ENCODE measurements at places on chromosomes 6 and 20.

DNA sequence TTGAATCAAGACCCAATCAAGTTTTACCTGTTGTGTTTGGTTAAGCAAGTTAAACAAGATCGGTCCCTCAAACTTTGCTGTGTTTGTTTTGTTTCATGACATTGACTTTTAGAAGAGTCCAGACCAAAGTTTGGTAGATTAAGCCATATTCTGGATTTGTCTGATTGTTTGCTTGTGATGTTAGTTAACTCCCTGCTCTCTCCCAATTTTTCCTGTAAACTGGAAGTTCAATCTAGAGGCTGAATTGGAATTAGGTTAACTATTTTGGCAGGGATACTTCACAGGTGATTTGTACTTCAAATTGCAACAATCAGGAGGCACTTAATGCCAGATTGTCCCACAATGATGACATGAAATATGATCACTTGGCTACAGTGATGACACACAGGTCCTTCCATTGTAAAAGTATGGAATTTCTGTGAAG is 13.6 kb upstream of the SH3BGRL2 start:
- DNase-seq, result no peak

DNA sequence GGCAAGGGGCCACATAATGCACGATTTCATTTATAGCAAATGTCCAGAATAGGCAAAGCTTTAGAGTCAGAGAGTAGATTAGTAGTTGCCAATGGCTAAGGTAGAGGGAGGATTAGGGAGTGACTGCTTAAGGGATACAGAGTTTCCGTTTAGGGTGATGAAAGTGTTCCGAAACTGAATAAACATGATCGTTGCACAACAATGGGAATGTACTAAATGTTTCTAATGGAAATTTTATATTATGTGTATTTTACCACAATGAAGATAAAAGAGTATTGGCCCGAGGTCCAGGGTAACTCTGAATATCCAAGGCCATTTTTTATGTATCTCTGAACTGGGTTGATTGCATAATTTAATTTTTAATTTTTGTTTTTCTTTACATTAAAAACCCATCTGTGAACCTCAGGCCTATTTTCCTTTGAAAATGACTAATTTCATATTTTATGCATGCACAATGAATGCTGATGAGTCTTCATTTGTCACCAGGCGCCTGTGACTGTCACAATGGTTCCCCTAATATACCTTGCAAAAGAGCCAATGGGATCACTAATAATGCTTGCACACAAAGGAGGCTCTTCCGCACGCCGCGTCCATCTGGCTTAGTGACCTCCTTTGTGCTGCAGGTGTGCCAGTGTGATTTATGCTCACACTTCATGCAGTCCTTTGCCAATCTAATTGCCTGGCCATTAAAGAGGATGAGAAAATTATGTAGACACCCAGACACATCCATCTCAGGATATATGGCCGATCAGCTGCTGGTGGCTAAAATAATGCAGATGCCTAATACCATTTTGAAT is 612.5 kb downstream of the CDH26 start:
- DNase-seq, result no peak

DNA sequence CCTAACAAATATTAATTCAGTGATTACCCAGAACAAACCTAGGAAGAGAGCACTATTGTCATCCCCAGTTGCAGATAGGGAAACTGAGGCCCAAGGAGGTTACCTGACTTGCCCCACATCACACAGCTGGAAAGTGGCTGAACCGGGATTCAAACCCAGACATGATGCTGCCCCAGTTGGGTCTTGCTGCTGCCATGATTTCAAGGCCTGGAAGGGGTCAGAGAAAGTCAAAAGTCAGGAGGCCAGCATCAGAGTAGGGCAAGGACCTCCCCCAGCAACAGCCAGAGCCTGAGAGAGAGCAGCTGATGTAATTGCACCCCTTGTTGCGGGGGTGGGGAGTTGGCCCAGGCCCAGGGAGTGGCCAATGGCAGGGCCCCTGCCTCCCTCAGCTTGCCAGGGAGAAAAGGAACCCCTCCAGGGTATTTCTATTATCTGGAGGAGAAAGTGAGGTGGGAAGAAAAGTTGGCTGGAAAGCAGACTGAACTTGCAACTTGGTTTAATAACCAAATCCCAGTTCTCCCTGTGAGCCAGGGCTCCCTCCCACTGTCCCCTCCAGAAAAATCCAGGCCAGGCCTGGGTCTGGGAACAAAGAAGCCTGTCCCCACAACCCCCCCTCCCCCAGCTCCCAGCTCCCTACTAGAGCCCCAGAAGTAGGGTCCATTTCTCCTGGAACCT is 83.6 kb downstream of the MRPL14 start:
- no peak for DNase-seq

DNA sequence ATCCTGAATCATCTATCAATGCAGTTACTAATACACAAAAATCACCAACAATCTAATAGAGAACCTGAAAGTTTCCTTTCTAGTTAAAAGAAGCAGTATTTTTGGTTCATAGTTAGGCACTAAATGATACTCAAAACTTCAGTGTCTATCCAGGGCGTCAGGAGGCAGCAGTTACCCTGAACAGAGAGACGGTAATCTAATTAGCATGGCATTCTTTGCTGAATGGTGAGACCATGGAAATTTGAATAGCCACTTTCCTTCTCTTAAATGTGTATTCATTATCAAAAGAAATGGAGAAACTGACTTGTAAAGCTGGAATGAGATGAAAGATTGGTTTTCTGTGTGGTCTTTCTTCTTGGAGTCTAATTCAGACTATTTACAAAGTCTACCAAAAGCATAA is 146.6 kb upstream of the BMP5 start:
- DNase-seq, result no peak

- no peak for DNase-seq
These were observed 62.6 kb upstream of the AKAP12 start for GRCh38 chr6:151176911-151177770.

- no peak for DNase-seq
These were observed 425.2 kb upstream of the OPRM1 start for GRCh38 chr6:153613719-153614455.

DNA sequence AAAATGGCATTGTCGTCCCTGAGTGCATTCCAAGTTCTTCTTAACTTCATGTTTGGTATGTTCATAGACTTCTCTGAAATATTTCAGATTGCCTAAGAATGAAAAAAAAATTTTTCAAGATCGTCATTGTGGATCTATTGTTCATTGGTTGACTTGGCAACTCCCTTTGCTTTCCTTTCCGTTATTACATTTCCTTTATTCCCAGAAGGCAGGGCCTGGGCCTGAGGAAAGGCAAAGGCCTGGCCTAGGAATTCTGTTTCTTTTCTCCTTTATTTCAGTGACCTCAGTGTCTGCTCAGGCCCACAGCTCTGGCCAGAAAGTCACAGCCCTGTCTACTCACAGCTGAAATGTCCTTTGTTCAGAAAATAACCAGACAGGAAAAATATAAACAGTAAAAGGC is 401.6 kb upstream of the PLCB4 start:
- DNase-seq, result no peak

DNA sequence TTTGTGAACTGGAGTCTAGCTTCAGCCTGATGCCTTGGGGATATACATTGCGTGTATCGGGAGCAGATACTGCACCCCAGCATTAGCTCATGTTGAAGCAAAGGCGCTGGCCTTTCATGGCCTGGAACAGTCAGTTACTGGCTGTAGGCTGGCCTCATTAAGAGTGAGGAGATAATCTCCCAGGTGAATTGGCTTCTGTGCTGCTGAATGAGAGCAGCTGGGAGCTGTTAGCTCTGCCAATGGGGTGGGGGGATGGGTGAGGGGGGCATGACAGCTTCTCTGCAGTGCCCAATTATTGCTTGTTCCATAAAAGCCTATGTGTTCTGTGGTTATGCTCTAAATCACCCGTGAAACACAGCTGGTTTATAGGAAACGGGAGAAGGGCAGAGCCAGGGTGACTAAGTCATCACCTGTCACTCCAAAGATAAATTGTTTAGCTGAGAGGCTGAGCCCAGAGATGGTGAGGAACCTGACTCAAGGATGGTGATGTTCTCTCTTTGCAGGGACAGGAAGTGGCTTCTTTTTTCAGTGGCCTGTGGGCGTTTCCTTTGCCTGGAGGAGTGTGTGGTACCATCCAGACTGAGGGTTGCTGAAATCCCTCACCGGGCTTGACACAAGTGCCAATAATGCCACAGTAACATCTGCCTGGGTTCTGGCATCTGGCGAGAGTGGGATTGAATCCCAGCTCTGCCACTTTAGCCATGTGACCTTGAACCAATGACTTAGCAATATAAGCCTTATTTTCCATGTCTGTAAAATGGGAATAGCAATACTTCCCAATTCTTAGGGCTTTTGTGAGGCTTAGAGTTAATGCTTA is 170.8 kb downstream of the BCAS1 start:
- peak; percentile 67 for DNase-seq

DNA sequence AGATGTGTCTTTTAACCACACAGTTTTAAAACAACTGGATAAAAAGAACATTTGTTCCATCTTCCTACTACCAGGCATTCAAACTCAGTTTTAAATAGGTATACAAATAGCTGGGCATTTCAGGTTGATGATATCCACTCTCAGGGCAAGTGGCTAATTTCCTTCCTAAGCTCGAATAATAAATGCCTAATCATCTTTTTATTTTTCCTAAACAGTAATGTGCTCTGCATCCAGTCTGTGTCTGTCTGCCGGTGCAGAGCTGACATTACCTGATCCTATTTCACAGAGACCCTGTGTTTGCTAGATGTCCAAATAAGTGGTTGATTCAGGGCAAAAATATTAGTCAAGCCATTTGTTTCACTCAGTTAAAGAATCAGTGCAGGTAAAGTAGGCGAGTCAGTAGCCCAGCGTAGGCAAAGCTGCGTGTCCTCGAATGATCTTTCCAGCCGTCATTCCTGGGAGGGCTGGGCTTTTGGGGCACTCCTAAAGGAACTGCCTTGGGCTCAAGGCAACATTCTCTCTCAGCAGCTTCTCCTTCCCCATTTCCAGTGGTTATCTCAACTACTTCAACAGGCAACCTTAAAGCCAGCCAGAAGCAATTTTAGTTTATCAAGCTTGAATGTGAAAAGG is 74.2 kb upstream of the BMP2 start:
- no peak for DNase-seq

DNA sequence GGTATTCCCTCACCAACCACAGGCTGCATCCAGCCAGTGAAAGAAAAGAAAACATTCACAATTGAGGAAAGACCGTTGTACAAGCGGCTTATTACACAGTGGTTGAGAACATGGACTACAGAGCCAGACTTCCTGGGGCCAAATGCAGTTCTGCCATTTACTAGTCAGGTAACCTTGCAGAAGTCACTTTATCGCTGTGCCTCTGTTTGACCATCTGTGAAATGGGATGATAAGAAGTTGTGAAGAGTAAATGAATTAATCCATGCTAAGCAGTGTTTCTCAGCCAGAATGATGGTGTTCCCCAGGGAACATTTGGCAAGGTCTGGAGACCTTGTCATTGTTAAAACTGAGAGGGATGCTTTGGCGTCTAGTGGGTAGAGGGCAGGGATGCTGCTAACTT is 14.8 kb downstream of the ARHGAP40 start:
- DNase-seq, result no peak

DNA sequence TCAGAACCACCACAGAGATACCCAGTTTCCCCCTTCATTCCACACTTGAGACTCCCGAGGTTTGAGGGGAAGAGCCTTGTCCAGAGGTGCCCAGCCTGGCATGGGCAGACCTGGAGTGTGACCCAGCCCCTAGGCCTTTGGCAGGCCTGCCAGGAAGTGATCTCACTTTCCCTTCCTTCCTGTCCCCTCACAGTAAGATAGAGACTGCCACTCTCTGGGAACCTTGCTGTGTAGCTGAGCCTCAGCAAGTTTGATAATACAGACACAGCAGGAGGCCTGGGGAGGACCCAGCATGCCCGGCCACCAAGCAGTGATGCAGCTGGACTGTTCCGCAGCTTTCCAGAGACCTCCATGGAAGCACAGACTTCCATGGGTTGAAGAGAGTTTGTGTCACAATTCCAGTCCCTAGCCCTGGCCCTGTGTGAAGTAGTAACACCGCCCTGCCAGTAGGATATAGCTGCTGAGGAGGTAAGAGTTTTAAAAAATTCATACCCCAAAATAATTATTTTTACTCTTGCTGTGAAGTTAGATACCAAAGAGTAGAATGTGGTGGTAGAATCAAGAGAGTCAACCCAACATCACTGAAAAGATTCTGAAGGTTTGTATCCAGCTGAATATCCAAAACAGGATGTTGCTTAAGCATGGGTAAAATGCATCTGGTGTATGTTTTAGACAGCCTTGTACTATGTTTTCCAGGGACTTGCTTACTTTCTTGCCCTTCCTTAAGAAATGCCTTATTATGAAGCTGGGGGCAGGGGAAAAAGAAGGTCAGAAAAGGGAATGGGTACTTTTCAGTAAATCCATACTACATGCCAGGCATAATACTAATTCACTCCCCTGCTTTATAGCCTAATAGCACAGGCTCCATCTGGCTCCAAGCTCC is 16.3 kb downstream of the PKIG start:
- no peak for DNase-seq

GRCh38 chr6:164756142-164756541 is 553.3 kb downstream of the C6orf118 start:
- no peak for DNase-seq

DNA sequence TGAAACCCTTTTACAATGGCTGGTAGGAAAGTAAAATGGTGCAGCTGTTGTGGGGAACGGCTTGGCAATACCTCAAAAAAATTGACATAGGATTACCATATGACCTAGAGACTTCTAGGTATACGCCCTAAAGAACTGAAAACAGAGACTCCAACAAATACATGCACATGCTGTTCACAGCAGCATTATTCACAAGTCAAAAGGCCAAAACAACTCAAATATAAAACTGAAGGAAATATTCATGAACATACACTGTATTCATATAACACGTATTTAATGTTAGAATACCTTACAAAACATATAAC is 74.6 kb downstream of the FOXA2 start:
- DNase-seq, result no peak

DNA sequence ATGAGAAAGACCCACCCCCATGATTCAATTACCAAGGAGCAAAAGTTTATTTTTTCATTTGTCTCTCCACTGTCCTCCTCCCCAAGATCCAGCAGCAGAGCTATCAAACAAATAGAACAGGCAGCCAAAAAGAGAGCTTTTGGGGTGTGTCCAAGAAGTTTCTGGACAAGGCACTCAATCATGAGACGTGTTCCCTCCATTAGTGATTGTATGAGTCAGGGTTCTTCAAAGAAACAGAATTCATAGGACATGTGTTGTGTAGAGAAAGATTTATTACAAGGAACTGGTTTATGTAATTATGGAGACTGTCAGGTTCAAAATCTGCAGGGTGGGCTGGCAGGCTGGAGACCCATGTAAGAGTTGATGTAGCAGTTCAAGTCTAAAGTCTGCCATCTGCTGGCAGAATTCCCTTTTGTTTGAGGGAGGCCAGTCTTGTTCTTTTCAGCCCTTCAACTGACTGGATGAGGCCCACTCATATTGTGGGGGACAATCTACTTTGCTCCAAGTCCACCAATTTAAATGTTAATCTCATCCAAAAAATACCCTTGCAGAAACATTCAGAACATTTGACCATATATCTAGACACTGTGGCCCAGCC is 248.1 kb upstream of the OPRM1 start:
- DNase-seq, result no peak
